ENCODE measurements at places on chromosomes 1 and 21.

DNA sequence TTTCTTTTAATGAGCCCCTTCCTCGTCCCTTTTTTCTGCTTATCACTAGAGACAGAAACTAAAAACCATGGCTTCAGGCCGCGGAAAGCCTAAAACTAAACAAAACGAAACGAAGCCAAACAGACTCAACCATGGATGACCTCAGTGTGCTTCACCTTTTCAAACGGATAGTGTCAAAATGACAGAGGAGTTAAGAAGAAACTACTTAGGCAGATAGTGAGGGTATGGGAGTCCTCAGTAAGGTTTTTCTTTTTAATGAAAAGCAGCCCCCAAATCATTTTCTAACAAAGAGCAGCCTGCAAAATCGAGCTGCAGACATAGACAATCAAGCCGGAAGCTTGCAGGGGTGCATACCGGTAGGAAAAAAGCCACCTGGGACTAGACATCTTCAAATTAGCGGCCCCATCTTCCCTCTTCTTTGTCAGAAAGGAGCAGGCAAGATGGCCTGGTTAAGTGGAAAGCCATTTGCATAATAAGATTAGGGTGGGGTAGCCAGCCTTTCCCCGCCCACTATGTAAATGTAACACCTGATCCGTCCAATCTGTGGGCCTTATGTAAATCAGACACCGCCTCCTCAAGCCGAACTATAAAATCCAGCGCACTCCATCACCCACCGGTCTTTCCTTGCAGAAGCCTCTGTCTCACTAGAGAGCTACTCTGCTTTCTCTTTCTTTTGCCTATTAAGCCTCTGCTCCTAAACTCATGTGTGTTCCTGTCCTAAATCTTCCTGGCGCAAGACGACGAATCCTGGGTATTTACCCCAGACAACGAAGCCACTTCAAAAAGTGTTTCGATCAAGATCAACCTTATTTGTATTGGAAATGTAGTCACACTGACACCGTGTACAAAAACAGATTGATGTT lies 6.2 kb upstream of the ERO1B start:
- peak; percentile 99 for DNase-seq

DNA sequence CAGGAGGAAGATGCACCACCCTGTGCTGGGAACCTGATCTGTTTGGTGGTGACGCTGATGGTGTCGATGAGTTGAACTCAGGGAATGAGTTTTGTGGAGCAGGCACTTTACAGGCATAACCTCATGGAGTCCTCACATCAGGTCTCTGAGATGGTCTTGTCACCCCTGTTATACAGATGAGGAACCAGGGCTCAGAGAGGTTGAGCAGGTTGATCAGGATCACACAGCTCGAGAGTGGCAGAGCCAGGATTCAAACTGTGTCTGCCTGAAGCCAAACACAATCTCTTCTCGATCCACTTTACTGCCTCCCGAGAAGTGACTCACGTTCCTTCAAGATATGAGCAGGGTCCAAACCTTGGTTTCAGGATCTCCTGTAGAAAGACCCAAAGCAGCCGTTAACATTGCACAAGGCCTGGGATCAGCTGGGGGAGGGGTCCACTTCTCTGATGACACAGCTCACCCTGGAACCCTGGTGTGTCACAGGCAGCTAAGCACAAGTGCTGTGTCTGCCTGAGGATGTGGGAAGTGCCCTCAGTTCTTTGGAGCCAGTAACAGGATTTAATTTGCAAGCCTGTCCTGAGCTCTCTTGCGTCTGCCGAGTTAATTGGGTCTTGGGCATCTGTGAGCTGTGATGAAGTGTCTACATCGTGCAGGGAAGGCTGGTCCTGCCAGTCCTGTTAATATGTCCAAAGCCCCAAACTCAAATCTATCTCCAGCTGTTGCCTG lies 65.4 kb upstream of the STUM start:
- no peak for DNase-seq

- DNase-seq = no peak
These were observed 913 bp upstream of the S1PR1 start for GRCh38 chr1:101235696-101236515.

GRCh38 chr1:25037174-25038074 lies 107.3 kb upstream of the RUNX3 start:
- DNase-seq = no peak

- peak; percentile 58 for DNase-seq
These were observed 428 bp downstream of the POGZ start for GRCh38 chr1:151458802-151459330.

DNA sequence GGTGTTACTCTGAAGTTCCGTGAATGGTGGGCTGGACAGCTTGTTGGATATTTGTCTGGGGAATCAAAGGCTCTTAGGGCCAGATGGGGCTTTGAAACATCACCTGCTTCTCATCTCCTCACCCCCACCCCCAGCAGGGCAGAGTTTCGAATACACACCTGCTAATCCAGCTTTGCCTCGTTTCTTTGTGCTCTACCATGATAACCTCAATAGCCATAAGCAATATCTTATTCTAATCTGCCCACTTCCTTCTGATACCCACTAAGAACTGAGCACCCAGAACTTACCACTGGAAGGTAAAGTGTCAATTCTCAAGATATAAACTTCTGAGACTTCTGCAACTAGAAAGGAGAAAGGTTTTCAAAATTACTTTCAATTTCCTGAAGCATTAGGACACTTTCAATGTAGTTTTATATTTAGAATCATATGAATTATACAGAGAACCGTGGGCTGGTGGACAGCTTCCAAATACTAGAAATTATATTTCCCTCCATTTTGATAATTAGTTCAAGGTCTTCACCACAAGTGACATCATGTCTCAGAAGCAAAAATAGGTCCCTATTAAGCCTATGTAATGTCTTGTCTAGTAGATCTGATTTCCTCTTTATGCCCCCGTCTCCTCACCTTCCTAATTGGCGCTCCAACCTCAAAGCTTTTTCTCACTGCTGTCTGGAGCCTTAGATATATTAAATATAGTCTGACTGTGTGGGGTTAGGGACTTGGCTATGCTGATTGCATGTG lies 64.4 kb upstream of the NEK2 start:
- no peak for DNase-seq

DNA sequence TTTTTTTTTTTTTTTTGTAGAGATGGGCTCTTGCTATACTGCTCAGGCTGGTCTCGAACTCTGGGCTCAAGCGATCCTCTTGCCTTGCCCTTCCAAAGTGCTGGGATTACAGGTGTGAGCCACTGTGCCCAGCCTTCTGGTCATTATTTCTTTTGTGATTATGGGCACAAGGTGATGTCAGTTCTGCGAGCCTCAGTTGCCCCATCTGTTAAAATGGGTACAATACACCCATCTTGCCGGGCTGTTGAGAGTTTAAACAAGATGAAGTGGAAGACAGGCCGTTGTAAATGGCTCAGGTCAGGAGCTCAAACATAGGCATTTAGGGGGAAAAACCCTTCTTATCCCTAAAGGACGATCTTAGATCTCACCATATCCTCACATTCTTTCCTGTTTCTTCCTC lies 53.7 kb upstream of the WNT4 start:
- no peak for DNase-seq

- no peak for DNase-seq
These were observed 12.5 kb downstream of the OVAAL start for GRCh38 chr1:180571060-180571831.

DNA sequence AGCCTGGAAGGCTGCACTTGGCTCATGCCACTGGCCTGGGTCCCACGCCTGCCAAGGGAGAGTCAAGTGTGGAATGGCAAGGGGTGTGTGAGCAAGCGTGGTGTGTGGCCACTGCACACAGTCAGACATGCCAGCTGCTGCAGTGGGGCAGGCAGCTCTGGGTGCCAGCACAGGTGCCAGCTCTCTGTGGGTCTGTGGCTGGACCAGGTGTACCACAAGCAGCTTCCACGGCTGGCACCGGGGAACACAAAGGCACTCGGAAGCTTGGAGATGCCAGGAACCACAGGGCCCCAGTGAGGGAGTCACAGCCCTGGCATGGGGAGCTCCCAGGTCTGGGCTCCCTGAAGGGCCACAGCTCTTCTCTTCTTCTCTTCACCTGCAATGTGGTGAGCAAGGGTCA lies 34.8 kb downstream of the ACTL8 start:
- no peak for DNase-seq

- peak; percentile 16 for DNase-seq
These were observed 246.0 kb downstream of the TRABD2B start for GRCh38 chr1:47751193-47751592.

DNA sequence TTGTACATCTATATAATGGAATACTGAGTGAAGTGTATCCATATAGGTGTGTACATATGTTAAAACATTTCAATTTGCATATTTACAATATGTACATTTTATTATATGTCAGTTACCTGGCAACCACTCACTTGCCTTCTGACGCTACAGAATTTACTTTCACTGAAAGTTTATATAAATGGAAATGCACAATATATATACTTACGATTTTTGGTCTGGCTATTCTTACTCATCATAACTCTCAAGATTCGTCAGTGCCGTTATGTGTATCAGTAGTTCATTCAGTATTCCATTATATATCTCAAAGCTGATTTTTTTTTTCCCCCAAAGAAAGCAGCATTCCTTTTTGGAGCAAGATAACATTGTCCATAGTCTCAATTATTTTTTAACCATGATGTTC lies 138.2 kb downstream of the PCBP3 start:
- DNase-seq = no peak

Data from NCI-H1436 (cell line).